ENCODE measurements at places on chromosomes 5 and 9.

DNA sequence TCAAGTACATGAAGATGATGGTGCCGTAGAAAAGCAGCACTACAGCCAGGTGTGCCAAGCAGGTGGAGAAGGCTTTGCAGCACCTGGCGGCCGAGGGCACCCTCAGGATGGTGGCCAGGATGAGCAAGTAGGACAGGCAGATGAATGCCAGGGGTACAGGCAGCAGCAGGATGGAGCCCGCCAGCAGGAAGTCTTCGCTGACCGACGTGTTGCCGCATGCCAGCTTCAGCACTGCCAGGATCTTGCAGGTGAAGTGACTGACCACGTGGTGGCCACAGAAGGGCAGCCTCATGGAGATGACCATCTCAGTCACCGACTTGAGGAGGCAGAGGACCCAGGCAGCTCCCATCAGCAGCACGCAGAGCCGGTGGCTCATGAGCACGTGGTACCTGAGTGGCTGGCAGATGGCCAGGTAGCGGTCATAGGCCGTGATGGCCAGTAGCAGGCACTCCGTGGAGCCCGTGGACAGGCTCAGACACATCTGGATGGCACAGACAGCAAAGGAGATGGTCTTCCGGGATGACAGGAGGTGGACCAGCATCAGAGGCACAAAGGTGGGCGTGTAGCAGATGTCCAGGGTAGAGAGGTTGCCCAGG lies 482 bp downstream of the OR13J1 start:
- DNase-seq = no peak

DNA sequence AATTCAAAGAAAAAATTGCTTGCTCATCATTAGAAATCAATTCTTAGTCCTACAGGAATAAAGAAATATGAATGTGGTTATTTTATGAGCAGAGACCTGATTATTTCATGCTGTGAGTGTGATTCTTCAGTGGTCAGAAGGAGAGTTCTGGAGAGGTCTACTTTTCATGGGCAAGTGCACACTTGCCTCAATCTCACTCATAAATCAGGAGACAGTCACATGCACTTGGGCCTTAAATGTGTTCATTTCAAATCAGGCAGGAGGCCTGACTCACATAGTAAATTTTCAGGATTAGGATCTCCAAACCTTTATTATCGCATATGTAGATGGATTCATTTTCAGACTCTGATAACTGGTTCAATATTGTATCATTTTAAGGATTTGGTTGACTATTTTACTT lies 323.2 kb upstream of the CCNH start:
- no peak for DNase-seq

DNA sequence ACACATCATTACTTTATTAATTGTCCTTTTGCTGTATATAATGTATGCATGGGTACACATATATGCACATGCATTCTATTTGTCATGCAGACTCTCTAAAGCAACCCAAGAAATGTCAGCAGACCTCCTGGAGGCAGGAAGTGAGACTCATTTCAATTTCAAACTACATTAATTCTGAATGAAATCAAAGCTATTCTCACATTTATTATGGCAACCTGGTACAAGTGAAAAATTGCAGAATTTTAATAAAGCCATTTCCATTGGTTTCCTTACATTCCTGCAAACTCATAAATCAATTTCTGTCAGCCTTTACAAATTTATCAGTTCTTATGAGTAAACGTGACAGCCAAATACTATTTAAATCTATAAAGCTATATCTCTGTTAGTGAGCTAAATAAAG lies 430.4 kb upstream of the NUDT12 start:
- DNase-seq = no peak

DNA sequence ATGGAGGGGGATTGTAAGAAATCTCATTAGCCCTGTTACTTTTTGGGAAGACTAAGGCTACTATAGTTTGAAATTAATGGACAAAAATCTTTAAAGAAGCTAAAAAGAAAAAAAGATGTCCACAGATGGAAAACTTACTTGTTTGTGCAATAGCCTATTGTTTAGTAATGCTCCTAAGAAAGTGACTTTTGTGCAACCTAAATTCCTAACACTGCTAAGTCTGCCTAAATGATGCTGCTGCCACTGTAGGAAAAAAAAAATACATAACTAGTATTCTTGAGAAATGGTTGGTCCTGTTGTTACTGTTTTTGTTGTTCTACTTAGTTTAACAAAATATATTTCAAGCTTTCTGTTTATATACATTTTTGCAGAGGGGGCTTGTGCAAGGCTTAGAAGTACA lies 108.2 kb upstream of the NR3C1 start:
- DNase-seq = no peak

GRCh38 chr5:99030906-99031440 lies 102.2 kb upstream of the CHD1 start:
- peak; percentile 55 for DNase-seq

DNA sequence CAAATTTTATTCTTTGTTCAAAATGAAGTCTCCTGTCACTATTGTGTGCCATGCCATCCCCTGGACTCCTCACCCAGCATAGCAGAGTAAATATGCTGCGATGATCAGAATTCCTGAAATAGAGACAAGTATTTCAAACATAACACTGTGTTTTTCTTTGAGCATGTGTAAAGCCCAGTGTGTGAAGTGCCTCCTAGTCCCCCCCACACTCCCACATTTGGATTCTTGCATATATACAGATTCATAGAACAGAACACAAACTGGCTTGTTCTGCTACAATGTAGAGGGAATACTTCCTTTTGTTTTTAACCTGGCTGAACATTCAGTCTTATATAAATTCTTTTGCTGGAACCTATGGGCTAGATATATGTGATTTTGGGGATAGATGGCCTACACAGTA lies 84.9 kb downstream of the NUDT12 start:
- DNase-seq = no peak

GRCh38 chr9:130871395-130872062 lies 25.1 kb downstream of the QRFP start:
- DNase-seq = no peak
